ENCODE measurements at places on chromosomes 5 and 9.

DNA sequence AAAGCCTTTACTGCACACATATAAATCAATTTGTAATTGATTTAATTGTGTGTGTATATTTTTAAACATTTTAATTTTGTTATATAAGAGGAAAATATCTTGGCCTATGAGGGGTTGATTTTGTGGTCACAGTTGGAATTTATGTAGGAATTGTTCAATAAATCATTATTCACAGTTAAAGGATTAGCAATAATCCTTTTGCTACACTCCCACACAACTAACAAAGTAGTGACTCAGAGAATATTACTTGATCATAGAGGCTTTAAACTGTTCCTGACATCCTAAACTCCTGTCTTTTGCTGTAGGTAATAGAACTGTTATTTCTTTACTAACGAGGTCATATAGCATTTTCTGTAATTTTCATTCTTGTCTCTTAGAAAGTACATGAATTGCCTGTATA lies 95.5 kb downstream of the ZCCHC7 start:
- DNase-seq = no peak

DNA sequence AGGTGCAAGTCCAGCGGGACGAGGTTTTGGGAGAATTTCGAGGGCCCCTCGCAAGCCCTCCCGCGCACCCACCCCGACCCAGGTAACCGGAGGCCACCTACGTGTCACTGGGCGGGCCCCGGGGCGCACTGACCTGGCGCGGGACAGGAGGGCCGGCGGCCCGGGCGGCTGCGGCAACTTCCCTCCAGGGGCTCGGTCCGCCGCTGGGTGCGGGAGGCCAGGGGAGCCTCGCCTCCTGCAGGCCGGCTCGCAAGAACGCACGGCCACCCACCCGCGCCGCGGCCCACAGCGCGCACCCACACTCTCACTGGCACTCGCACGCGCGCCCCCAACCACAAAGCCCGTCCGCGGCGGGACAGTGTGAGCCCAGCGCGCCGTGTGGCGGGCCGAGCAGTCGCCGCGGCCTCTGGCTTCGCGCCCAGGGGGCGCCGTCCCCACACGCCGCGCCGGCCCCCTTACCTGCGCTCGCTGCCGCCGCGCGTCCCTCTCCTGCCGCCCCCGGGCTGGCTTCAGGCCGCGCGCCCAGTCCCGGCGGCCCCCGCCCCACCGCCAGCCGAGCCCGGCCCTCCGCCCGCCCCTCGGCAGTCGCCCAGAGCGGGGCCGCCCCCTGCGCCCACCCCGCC lies 451 bp downstream of the LPAR1 start:
- no peak for DNase-seq

GRCh38 chr5:14155075-14155474 lies 11.9 kb downstream of the TRIO start:
- no peak for DNase-seq

DNA sequence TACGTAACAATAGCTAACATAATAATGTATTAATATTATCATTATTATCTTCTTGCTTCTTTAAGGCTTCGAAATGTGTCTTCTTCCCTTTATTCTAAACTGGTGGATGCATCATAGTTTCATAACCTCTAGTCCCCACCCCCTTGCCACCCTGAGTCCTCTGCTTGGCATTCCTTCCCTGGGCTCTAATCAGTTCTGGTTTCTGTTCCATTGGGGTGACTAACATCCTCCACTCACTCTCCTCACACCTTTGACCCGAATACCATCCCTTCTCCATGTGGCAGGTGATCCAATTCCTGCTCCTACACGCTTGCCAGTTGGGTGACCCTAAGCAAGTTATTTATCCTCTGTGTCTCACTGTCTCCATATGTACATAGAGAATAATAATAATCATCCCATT lies 286.1 kb downstream of the TRPM3 start:
- no peak for DNase-seq

DNA sequence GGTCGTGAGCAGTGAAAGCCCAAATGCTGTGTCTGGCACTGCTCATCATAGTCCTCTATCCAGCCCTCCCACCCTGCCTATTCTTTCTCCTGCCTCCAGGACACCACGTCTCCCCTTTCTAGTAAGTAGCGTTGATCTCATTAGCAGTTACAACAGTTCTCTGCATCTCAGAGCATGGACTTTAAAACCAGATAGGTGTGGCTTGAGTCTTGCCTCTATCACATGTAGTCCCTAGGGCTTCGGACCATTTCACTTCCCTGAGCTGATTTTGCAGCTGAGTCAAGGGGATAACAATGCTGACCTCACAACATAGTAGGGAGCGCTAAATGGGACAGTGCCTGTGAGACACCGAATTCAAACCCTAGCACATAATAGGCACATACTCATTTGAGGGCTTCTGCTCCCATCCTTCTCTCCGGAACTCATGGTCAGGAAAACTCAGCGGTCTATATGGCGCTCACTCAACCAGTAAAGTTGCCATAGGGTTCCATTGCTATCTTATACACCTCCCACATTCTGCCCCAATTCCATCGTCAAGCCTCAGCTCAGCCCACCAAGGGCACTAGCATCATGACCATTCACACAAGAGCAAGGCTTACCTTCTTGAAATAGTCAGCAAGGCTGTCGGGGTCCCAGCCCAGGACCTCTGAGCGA lies 515 bp downstream of the LCP2 start:
- DNase-seq = no peak

- no peak for DNase-seq
Observed at GRCh38 chr5:26690511-26690910, 347.9 kb downstream of the CDH9 start.

DNA sequence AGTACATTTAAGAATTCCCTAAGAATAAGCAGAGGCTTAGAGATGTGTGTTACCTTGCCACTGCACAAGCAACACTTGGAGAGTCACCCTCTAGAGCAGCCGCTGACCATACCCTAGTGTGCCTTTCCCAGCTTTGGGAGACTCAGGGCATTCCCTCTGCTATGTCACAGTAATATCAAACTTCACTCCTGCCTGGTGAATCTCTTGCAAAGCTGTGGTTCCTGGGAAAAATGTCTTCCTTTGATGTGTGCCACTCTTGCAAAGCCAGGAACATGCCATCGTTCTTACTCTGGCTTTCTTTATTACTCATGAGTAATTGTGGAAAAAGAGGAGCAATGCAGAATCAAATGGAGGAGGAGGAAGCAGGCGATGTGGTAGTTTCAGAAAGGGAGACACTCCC lies 173.2 kb downstream of the CCDC192 start:
- no peak for DNase-seq

- no peak for DNase-seq
Observed at GRCh38 chr5:141623186-141623585, 4.4 kb upstream of the DIAPH1 start.

DNA sequence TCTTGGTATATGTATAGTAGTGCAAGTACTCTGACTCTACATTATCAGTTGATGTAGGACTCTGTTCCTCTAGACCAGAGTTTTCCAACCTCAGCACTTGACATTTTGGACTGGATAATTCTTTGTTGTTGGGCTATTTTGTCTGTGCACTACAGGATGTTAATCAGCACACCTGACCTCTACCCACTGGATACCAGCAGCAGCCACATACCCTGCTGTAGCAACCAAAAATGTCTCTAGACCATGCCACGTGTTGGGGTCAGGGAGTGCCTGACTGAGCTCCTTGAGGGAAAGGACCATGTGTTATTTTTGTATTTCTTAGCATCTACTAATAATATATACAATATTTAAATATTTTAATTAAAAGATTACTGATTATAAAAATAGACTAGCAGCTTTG lies 42.7 kb downstream of the TNPO1 start:
- DNase-seq = no peak

DNA sequence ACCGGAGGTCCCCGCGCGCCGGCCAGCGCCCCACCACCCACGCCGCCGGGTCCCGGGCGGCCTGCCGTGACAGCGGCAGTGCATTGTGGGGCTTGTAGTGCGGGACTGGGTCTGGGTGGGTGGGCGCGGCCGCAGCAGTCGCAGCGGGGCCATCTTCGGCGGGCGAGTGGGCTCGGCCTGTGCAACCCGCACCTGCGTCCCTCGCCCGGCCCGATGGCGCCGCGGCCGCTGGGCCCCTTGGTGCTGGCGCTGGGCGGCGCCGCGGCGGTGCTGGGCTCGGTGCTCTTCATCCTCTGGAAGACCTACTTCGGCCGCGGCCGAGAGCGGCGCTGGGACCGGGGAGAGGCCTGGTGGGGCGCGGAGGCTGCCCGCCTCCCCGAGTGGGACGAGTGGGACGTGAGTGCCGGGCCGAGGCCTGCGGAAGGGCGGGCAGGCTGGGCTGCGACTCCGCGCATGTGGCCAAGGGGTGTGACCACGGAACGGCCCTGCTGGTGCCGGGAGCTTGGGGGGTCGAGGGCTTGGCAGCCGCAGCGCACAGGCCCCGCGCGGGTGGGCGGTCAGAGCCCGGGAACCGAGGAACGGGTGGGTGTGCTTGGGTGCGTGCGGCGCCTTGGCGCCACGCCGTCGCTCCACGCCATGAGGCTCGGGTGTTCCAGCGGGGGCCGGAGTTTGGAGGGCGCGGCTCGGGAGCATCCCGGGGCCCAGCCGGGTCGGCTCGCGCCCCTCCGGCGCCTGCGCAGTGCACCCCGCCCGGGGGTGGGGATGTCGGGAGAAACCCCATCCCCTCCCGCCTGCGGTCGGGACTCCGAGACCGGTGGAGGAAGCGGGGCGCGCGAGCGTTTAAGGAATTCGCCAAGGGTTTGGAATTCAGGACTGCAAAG lies at the start of gene ARL10:
TSS of gene ARL10 (plus strand) at position 137 of the 881 bp plus-strand sequence. CDS start at position 214, 77 bp downstream.
- peak; percentile 44 for DNase-seq

DNA sequence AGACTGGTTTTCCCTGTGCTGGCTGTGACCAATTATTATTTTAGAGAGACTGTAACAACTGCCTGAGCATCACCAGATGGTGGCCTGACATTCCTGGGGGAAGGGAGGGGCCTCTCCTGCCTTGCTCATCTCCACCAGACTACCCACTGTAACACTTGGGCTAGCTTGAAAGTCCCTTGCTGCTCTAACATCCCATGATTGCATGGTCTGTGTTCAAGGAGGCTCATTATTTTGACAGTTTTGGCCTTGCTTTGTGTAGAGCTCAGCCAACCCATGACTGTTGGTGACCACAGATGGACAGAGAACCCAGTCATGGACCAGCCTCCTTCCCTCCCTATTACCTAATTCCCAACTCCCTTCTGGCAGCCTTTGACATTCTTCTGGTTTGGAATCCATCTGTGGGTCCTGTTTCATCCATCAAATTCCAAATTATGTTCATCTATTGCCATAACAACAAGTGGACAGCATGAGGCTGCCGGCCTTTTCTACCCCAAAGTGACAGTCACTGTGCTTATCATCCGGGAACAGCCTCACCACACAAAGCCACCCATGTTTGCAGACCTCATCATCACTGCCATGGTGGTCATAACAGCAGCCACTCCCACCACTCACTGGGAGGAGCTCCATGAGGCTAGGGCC lies 49.0 kb upstream of the ICE1 start:
- no peak for DNase-seq

- DNase-seq = no peak
Observed at GRCh38 chr5:108818613-108819272, 71.0 kb downstream of the FER start.
